ENCODE measurements at places on chromosomes 11 and 22.

GRCh38 chr11:119169282-119169719, 776 bp downstream of the NLRX1 start:
- DNase-seq, result no peak

DNA sequence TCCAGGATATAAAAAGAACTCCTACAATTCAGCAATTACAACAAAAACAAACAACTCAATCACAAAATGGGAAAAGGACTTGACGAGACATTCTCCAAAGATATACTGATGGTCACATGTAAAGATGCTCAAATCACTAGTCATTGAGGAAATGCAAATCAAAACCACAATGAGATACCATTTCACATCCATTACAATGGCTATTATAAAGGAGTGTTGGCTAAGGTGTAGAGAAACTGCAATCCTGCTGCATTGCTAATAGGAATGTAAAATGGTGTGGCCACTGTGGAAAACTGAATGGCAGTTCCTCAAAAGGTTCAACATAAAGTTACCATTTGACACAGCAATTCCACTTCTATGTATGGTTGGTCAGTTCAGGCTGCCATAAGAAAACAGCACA, 11.8 kb upstream of the TBCEL start:
- no peak for DNase-seq

DNA sequence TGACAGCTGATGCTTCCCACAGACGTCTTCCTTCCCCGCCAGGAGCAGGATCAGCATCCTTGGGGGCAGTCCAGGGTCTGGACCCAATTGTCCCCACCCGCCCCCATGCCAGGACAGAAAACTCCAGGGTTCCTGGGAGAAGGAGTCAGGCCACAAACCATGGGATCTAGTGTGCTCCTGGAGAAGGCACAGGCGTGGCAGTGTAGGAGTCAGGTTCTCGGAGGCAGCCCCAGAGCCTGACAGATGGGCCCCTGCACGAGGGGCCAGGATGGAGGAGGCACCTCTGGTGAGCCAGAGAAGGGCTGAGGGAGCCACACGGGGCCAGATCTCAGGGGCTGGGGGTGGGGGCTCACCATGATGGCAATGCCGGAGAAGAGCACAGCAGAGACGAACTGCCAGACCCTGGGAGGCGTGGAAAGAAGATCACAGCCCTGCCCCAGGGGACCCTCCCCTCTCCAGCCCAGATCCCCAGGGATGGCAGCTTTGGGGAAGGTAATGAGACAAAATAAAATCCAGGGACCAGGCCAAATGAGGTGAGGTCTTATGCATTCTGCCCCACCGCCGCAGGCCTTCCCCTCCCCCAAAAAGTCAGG, 13.6 kb downstream of the TP53I11 start:
- no peak for DNase-seq

- no peak for DNase-seq
These were observed 3.5 kb downstream of the RAB3IL1 start for GRCh38 chr11:61913699-61914395.

DNA sequence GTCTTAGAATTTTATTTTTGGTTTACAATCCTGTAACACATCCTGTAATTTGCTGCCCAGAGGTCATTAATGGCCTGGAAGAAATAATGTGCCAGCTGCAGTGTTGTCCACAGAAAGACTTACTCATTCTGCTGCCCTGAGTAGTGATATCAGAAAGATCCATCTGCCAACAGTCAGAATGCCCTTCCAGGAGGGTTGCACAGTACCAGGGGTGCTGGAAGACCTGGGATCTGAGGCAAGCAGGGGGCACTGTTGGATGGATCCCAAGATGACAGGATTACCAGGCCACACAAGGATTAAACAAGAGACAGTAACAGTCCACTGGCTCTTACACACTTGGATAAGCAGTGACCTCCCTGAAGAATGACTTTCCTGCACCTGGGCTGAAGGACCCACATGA, 93.8 kb upstream of the TOP3B start:
- DNase-seq, result no peak

DNA sequence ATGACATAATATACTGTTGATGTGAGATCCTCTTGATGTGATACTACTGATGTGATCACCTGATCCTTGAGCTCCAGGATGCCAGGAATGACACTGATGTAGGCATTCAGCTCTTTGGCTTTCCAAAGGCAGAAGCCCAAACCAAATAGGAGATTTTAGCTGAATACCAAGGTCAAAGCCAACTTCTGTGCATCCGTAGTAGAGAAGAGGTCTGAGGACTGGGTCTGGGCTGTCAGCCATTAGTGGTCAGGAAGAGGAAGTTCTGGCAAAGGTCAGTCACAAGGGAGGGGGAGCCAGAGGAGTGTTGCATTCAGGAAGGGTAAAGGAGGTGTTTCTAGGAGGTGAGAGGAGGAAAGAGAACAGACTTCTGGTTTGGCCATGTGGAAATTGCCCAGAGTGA, 53.4 kb upstream of the PARVG start:
- DNase-seq, result no peak

GRCh38 chr11:124090996-124091395, 24.3 kb upstream of the VWA5A start:
- no peak for DNase-seq
